Activated T-helper 1 cell treated with anti-CD3 and anti-CD28 coated beads, Interleukin-2, amount 50 U/mL, for 16 hours (primary cell): ENCODE measurements at places on chromosomes 3 and 15.

- no peak for DNase-seq
Observed at GRCh38 chr15:51907136-51907862, 64.3 kb downstream of the LEO1 start.

- no peak for DNase-seq
Observed at GRCh38 chr3:4948395-4948794, 30.8 kb upstream of the BHLHE40 start.

DNA sequence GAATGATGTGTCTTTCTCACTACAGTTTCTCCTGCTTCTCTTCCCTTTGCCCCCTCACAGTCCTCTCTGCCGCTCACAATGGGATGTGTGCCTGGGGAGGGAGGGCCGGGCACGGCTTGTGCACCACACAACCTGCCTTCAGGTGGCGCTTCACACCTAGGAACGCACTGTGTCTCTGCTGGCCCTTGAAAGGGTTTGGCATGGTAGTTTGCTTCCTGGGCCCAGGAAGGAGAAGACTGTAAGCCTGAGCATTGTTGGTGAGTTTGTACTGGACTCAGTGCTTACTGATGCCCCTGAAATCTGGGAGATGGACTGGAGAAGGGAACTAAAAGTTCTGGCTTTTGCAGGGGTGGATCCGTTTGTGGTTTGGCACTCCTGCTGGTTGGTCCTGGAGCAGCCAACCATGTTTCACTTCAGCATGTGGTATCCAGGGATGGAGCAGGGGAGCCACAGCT lies 9.2 kb downstream of the ALPK3 start:
- DNase-seq: no peak

GRCh38 chr3:176505878-176506621 lies 691.2 kb downstream of the TBL1XR1 start:
- DNase-seq: no peak

DNA sequence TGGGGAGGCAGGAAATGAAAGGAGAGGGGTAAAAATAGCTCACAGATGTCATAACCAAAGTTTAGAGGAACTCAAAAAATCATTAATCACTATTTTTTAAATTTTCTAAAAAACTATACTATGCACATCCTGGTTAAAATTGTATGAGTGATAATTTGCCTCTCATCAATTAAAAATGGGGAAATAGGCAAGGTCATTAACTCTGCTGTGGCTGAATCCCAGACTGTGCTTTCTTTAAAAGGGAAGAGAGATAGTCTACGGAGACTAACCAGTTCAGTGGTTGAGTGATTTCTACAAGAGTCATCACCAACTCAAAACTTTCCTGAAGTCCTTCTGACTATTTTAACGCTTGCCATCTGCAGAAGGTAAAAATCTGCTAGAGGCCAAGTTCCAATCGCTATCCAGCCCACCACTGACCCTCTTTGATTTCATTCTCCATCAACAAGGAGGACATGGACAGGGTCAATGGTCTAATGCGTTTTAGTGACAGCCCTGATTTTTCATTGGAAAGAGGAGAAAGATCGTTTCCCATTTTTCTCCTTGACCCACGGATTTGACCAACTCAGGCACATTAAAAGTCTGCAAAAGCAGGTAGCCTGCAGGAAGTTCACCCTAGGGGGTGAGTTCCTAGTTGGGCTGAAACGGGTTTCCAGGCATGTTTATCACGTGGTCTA lies 850 bp downstream of the SUCLG2 start:
- DNase-seq: no peak

GRCh38 chr15:95284933-95285421 lies 1045.5 kb upstream of the NR2F2 start:
- DNase-seq: no peak

- DNase-seq: no peak
Observed at GRCh38 chr3:194852345-194852744, 166.7 kb downstream of the FAM43A start.

- DNase-seq: no peak
Observed at GRCh38 chr3:120798346-120798745, 55.8 kb downstream of the GTF2E1 start.

DNA sequence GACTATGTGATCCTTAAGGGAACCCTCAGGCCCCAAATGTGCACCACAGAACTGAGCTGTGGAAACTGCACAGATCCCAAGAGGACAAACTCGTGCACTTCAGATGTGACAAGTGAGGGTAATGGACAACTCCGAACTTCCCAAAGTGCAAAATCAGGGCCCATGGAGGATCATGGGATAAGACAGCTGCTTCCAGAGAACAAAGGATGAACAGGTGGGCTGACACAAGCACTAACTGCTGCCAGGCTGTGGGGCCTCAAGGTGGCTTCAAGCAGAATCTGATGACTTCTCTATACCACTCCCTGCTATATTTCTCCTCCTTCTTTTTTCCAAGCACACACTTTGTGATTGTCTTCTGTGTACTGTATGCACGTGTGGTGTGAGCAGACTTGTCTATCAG lies 5.4 kb downstream of the TARS3 start:
- DNase-seq: no peak

- DNase-seq: no peak
Observed at GRCh38 chr3:136277115-136277514, 27.0 kb downstream of the PCCB start.

- DNase-seq: no peak
Observed at GRCh38 chr3:128734523-128735189, 8.7 kb downstream of the RAB7A start.

- DNase-seq: no peak
Observed at GRCh38 chr15:58037723-58038301, 27.7 kb downstream of the ALDH1A2 start.

DNA sequence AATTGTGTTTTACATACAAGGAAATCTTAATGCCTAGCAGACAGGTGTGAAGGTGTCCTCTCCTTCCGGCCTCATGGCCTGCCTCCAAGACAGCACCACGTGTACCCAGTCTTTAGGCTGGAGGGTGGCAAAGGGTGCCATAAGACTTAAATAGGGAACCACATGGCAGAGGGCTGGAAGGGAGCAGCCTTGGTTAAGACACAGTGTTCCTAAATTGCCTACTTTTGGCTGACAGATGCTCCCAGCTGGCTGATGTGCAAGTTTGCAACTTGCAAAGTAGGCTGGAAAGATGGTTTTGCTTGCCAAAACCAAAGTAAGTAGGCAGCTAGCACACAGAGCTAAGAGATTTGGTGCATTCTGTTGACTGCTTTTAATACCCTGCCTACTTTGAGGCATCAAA lies 45.2 kb downstream of the CCNB2 start:
- no peak for DNase-seq

DNA sequence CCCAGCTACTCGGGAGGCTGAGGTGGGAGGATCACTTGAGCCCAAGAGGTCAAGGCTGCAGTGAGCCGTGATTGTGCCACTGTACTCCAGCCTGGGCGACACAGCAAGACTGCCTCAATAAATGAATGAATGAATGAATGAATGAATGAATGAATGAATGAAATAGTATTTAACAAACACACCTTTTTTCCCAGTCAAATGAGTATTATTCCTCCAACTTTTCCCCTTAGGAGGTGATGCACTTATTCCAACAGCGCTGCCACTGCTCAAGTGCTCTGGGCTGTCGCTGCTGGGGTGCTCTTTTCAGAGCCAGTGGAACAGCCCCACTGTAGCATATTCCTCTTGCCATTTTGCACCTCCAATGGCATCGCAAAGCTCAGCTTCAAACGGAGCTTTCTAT lies 66.8 kb upstream of the RAD18 start:
- no peak for DNase-seq

DNA sequence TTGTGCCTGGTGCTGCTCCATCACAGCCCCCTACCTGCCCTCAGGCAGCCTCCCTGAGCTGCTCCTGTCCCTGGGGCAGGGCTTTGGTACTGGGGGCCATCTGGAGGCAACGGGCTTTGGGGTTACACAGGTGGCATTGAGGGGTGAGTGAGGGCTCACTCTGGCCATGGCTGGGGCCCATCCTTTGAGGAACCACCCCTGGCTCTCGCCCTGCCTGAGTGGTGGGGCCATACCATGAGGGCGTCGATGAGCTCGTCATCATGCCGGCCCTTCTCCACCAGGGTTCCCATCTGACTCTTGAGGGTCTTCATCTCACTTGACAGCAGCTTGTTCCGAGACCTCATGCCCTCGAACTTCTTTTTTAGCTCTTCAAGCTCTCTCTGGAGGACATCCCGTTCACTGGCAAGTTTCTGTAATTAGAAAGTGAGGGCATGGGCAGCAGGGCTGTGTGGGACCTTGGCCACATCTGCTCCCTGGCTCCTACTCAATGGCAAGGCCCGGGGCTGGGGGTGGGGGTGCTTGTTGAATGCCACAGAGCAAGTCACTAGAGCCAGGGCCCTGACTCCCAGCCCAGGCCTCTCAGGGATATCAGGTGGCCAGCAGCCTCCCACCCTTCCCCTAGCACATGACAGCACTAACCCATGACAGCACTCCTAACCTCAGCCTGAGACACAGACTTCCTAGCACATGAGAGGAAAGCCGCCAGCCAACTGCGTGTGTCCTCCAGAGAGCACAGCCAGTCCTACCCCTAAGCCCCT lies 33.5 kb downstream of the CCDC13 start:
- DNase-seq: no peak

DNA sequence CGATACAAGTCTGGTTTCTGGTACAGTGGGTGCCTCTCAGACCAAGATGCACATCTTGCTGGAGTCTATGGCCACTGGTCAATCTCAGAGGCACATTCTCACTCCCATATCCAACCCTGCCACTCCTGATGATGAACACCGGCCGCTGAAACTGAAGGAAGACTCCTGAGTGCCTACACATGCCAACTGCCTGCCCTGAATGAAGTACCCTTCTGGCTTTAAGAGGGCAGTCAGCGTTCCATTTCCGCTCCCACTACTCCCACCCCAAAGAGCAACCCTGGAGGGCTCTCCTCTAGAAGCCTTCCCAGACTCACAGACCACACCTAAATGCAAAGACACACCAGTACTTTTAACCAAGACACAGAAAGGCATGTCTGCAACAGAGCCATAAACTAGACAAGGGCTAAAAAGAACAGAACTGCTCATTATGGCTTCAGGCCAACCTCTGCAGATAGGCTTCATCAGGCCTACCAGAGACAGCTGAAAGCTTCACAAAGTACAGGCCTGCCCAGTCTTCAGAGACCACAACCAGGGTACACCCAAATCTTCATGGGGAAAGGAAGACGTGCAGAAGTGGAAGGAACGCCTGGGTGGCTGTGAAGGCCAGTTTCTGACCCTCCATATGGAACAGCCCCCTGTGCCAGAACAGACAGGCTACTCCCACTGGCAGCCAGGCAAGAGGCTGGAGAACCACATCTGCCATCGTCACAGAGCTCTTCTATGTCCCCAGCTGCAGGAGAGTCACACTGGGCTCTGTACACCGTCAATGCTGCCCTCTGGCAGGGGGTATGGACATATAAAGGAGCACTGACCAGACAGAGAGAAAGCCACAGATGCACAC lies 14.3 kb downstream of the ANP32A start:
- no peak for DNase-seq

GRCh38 chr3:4997946-4998345 lies 18.7 kb downstream of the BHLHE40 start:
- DNase-seq: no peak

GRCh38 chr3:6601374-6601773 lies 259.5 kb upstream of the GRM7 start:
- no peak for DNase-seq

DNA sequence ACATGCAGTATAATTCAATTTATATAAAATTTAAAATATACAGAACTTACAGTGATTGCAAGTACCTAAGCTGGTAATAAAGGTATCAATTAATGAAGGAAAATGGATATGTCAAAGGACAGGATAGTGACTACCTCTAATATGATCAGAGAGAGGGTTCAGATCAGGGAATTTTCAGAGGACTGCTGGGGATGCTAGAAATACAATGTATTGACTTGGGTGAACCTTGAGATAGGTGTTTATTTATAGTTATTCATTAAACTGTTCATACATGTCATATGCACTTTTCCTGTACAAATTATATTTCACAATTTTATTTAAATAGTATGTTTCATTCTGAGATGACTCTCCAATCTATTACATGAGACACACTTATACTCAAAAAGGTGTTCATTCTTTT lies 554.1 kb downstream of the FHIT start:
- DNase-seq: no peak

GRCh38 chr3:114362815-114363214 lies 69.0 kb downstream of the TIGIT start:
- DNase-seq: no peak

DNA sequence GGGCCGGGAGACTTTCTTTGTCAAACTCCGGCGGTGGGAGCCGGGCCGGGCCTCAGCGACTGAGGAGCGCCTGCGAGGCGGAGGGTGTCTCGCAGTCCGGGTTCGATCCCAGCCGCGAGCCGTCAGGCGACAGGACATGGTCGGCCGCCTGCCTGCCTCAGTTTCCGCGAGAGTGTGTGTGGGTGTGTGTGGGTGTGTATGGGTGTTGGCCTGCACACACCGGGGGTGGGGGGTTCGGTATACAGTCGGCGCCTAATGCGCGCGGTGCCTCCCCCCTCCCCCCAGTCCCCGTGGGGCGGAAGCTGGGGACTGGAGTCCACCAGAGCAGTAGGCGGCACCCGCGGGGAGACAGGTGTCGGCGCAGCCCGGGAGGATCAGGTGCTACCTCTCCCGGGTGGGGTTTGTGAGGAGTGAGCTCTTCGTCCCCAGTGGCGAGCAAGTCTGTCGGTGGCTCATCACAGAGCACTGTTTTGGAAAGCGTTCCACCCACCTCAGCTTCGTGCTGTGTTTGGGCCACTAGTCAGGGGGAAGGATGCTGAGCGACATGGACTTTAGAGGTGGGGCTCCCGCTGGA lies 246.3 kb downstream of the GOLGA6L6 start:
- DNase-seq: no peak

- DNase-seq: no peak
Observed at GRCh38 chr15:49823987-49824774, 203.3 kb downstream of the DTWD1 start.

DNA sequence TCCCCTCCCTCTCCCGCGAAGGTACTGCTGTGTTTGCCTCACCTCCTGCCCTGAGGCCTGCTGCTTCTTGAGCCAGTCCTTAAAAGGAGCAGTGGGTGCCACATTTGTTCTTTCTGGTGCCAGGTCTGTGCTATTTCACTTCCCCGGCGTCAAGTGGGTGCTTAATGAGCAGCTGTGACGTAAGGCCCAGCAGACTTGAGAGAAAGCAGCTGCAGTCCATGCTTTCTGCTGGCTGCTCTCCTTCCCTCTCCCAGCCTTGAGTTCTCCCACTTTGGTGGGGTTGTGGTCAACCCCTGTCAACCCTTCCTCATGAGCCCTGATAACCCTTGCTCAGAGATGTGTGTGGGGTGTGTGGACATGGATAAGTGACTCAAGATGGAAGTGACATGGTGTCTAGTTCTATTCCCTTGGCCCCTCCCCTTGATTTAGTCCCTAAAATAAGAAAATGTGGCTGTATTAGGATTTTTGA lies 6.9 kb downstream of the INAFM2 start:
- DNase-seq: no peak

GRCh38 chr3:71311661-71312046 lies 271.9 kb downstream of the FOXP1 start:
- DNase-seq: no peak

- DNase-seq: no peak
Observed at GRCh38 chr15:28957606-28958498, 72.1 kb downstream of the APBA2 start.

GRCh38 chr3:87351937-87352336 lies 75.6 kb upstream of the POU1F1 start:
- DNase-seq: no peak
